GM23248 (cell line): ENCODE measurements at places on chromosomes 1 and 21. TPM values are rescaled to one million over a fixed set of nuclear protein-coding genes. Genes with fewer than 3 reads are reported as not detected.

- no peak overlapping the region for H3K27ac ChIP-seq
- no peaks in the 10 kb centered on the region for H3K4me1 ChIP-seq
- H3K36me3 ChIP-seq = no peaks in the 10 kb centered on the region
- DNase-seq = no peak
- no peak overlapping the region for H3K4me3 ChIP-seq
- peaks cover 6% of the 10 kb centered on the region; the same call in 1 of the 2 replicates for H3K27me3 ChIP-seq
These were observed 9.3 kb downstream of the F5 start for GRCh38 chr1:169576935-169577331.

GRCh38 chr1:53082826-53083455 is 20.9 kb downstream of the PODN start:
- no peak overlapping the region for H3K4me3 ChIP-seq
- H3K4me1 ChIP-seq = no peaks in the 10 kb centered on the region
- H3K27me3 ChIP-seq = no peaks in the 10 kb centered on the region
- H3K27ac ChIP-seq = no peak overlapping the region
- no peaks in the 10 kb centered on the region for H3K36me3 ChIP-seq

DNA sequence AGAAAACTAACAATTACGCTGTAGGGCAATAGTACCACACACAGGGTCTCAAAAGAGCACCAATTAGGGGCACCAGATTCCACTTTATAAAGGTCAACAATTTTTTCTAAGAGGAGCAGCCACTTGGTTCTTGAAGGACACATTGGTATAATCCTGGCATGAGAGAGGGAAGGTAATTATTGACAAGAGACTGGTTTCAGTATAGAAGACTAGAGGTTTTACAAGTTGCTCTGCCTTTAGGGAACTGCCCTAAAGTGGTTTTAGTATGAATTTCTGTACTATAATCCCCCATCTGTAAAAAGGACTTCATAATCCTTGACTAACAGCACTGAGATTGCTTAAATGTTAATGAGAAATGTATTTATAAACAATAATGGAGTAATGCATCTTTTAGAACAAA is 648.5 kb upstream of the PTBP2 start:
- H3K27ac ChIP-seq = no peak overlapping the region
- no peak for DNase-seq
- no peak overlapping the region for H3K4me3 ChIP-seq
- H3K4me1 ChIP-seq = no peaks in the 10 kb centered on the region
- H3K27me3 ChIP-seq = no peaks in the 10 kb centered on the region

DNA sequence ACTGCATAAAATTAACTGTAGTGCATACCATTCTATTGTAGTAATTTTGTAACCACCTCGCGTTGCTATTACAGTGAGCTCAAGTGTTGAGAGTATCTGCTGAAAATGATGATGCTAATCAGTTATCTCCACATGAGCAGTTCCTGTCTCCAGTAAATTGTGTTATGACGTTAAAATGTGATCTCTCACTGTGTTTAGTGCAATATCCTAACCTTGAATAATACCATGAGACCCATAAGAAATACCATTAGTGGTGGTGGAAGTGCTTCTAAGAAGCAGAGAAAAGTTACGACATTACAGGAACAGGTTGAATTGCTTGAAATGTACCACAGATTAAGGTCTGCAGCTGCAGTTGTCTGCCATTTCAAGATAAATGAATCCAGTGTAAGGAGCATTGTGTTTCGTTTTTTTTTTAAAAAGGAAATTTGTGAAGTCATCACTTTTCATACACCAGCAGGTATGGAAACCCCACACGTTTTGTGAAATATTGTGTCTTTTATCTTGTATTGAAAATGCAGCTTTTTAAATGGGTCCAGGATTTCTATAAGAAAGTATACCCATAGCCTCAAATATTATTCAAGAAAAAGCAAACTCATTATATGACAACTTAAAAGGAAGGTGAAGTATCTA is 72.5 kb downstream of the ANGPTL1 start:
- H3K27me3 ChIP-seq = no peaks in the 10 kb centered on the region
- H3K4me1 ChIP-seq = no peaks in the 10 kb centered on the region

DNA sequence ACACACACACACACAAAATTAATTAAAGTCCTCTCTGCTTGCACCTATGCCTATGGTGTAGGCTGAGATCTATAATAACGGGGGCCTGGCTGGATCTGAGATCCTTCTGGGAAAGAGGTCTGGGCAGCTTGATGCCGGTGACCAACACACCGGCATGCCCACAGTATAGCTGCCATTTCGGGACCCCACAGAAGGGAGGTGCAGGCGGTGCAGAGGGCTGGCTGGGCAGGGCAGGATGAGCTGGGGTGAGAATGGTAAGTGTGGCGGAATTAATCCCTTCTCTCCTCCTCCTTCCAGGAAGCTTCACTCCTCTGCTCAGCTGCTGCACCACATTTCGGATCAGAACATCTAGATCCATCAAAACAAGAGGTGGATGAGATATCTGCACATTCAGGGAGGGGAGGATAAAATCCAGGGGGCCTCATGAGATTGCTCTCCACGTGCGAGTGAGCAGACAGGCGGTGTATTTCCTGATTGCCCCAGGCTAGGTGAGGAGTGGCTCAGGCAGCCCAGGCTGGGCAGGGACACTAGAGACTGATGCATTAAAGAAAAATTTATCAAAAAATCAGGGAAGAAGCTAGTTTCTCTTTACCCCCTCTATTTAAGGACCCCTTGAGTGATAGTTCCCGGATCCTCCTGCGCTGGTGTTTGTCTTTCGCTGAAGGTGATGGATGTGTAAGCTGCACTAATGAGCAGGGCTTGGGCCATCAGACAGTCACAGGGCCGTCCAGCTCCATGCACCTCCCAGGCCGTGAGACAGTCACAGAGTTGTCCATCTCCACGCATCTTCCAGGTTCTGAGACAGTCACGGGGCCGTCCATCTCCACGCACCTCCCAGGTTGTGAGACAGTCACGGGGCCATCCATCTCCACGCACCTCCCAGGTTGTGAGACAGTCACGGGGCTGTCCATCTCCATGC is 449.9 kb downstream of the PTPRU start:
- DNase-seq = peak; percentile 57
- H3K36me3 ChIP-seq = no peaks in the 10 kb centered on the region
- no peak overlapping the region for H3K4me3 ChIP-seq

GRCh38 chr1:224149709-224150108 is 33.3 kb upstream of the DEGS1 start:
- H3K4me1 ChIP-seq = no peaks in the 10 kb centered on the region
- no peak overlapping the region for H3K27ac ChIP-seq
- H3K27me3 ChIP-seq = no peaks in the 10 kb centered on the region
- H3K4me3 ChIP-seq = no peak overlapping the region
- no peak for DNase-seq

DNA sequence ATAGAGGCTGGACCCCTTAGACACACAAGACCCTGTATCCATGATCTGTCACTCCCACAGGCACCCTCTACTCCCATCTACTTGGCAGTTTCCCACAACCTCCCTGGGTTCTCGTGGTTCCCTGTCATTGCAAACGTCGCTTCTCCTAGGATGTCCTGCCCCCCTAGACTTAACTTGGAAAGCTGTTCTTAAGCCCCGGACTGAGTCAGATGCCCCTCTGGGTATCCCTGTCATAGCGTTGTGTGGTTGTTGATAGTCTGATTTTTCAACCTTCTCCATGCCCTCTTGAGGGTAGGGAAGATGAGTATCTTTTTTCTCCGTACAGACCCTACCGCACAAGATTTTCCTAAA is 11.8 kb downstream of the RCC1 start:
- H3K4me1 ChIP-seq = 0 out of 2 replicates have a peak, but pooled peaks cover 6% of the 10 kb centered on the region
- H3K4me3 ChIP-seq = peak overlapping the region; percentile 91
- peak overlapping the region; percentile 72 for H3K27ac ChIP-seq
- peaks cover 11% of the 10 kb centered on the region; the same call in 1 of the 2 replicates for H3K36me3 ChIP-seq
- DNase-seq = peak; percentile 59

DNA sequence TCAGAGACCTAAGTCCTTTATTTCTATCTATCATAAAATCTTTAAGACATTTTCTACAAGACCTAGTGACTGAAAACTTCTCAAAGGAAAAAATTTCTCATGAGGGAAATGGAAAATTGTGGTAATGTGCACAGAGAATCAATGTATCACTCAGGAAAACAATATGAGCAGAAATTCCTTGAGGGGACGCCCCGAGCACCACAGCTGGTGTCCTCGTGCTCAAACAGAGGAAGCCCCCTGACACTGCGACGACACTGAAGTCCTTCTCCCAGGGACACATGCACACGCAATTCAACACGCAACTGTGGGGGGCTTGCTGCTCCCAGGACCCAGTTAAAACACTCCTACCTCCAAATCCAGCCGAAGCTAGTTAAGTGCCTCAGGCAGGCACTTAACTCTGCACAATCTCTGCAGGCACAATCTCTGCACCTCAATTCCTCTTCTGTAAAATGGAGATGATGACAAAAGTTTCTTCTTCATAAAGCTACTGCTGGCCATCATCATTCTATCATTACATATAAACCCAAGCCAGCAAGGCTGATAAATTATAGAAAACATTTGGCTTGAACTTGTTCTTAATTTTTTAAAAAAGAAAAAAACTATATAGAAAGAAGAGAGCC is 16.0 kb downstream of the ZBTB17 start:
- H3K4me1 ChIP-seq = peaks cover 42% of the 10 kb centered on the region
- H3K27ac ChIP-seq = no peak overlapping the region
- H3K36me3 ChIP-seq = no peaks in the 10 kb centered on the region
- H3K4me3 ChIP-seq = no peak overlapping the region
- no peak for DNase-seq

DNA sequence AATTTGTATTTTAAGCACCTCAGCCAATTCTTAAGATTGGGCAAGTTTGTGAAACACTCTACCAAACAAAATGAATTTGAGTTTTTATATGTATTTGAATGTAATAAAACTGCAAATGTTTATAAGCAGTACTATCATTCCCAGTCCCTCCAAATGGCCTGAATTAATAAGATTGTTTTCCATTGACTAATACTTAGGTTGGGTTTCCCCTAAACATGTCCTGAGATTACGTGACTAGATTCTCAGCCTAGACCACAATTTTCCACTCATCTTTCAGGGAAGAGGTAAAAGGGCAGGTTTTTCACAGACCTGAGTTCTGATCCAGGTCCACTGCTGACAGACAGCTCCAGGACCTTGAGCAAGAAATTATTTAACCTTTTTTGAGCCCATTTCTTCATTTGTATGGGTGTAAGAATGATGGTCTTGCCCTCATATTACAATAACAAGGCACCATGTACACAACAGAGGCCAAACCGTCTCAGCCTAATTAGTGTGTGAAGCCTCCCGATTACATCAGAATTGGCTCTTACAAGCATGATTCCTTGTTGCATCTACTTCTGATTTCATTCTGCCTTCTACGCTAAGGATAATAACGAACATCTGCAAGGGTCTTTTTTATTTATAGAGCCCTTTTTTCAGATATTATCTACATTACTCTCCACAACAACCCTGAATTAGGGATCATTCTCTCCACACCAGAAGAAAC is 51.2 kb downstream of the BEND5 start:
- H3K4me3 ChIP-seq = no peak overlapping the region
- H3K27me3 ChIP-seq = no peaks in the 10 kb centered on the region; the same call in 1 of the 2 replicates
- H3K36me3 ChIP-seq = no peaks in the 10 kb centered on the region

GRCh38 chr1:68780919-68781318 is 284.0 kb upstream of the DEPDC1 start:
- no peaks in the 10 kb centered on the region for H3K36me3 ChIP-seq
- H3K4me1 ChIP-seq = no peaks in the 10 kb centered on the region
- no peaks in the 10 kb centered on the region for H3K27me3 ChIP-seq
- DNase-seq = no peak

DNA sequence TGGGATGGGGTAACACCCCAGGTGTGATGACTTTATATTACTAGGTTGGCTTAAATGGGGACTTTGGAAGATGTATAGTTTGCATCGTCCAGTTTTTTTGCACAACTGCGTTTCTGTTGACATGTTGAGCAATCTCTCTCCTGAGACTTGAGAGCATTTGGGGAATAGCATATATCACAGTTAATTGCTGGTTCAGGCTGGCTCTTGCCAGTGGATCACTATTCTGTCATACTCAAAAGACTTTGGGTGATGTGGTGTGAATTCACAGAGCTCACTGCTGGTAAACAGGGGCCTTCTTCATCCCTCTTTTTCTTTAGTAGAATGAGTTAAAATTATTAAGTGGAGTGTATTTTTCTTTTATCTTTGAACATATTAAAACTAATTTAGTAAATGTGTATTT is 44.3 kb downstream of the LHX9 start:
- no peak for DNase-seq
- H3K36me3 ChIP-seq = no peaks in the 10 kb centered on the region
- no peak overlapping the region for H3K4me3 ChIP-seq

DNA sequence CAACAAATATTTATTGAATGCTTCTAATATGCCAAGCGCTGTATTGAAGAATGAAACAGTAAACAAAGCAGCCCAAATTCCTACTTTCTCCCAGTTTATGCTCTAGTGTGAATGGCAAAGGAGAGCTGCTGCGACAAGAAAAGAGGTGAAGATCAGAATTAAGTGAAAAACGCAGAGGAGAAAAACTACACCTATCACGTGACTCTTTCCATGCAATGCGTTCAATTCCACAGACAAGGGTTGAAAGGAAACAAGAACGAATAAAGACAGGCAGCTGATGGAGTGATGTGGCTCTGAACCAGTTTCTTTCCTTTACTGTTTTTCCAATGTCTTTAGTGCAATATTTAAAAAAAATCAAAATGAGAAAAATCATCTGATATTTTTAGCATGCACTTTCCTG is 23.6 kb downstream of the MT1HL1 start:
- H3K4me3 ChIP-seq = no peak overlapping the region
- no peak for DNase-seq
- H3K27ac ChIP-seq = no peak overlapping the region
- H3K27me3 ChIP-seq = no peaks in the 10 kb centered on the region

DNA sequence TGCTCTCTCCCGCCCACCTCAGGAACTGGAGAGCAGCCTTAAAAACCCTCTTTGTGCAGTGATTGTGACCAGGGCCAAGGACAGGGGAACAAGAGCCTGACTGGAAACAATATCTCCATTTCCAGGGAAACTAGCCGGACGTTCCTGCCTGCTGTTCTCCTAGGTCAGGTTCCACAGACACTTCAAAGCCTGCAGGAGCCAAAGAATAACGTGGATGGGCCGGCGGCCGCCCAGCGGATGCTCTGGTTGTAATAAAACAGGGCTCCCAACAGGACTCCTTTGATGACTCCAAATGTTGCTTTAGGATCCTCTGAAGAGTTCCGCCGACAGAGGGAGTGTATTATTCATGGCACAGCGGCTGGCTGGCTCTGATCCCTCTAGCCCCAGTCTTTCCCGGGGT is 162.2 kb downstream of the PLXNA2 start:
- DNase-seq = no peak
- H3K36me3 ChIP-seq = no peaks in the 10 kb centered on the region; the same call in 1 of the 2 replicates
- H3K4me3 ChIP-seq = no peak overlapping the region
- H3K4me1 ChIP-seq = peaks cover 12% of the 10 kb centered on the region
- H3K27ac ChIP-seq = no peak overlapping the region

- H3K4me3 ChIP-seq = no peak overlapping the region
- no peaks in the 10 kb centered on the region for H3K4me1 ChIP-seq
- H3K36me3 ChIP-seq = no peaks in the 10 kb centered on the region
- DNase-seq = peak; percentile 31
- H3K27ac ChIP-seq = no peak overlapping the region
These were observed 12.1 kb upstream of the TSPEAR start for GRCh38 chr21:44723177-44724131.

- H3K4me3 ChIP-seq = no peak overlapping the region
- no peaks in the 10 kb centered on the region for H3K27me3 ChIP-seq
- peaks cover 7% of the 10 kb centered on the region; the same call in 1 of the 2 replicates for H3K4me1 ChIP-seq
- no peak for DNase-seq
These were observed 29.6 kb upstream of the C1orf87 start for GRCh38 chr1:60103186-60103585.

Gene SV2A
- 0.51 and 1.1 TPM in 2 replicates for total RNA-seq

Gene CYP4A22
- not detected in 2 replicates for total RNA-seq

Gene PTPN7
- total RNA-seq = not detected in 2 replicates

Gene CYP4A11
- not detected in 2 replicates for total RNA-seq

Gene KRTAP13-2
- total RNA-seq = not detected in 2 replicates

Gene AKNAD1
- total RNA-seq = not detected in 2 replicates

Gene PCBP3
- total RNA-seq = 0.32 TPM in 1 of 2 replicates, not detected in the other

Gene XKR8
- total RNA-seq = 5.0 and 5.4 TPM in 2 replicates
